Renal cortex interstitium (tissue), 15 donors: ENCODE measurements at places on chromosomes 4 and X. TPM values are rescaled to one million over a fixed set of nuclear protein-coding genes. Genes with fewer than 3 reads are reported as not detected.

GRCh38 chrX:130336531-130336930 lies 3.2 kb upstream of the SLC25A14 start:
- no peak for DNase-seq

DNA sequence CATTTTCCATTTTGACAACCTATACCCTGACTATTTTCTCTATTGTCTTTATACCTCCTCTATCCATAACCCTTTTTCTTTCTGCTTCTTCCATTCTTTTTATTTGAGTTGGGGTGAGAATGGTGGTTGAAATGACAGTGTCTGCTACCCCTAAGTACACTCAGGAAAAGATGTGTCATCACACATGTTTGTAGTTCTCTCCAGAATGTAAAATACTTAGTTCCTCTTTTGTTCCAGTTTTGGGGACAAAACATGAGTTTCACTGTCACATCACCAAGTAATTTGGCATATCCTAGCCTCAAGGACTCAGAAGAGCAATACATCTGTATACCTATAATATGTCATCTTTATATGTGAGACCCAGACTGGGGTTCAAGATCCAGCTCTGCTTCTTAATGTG lies 90.3 kb downstream of the COMMD8 start:
- no peak for DNase-seq

- no peak for DNase-seq
These were observed 126.9 kb downstream of the LRBA start for GRCh38 chr4:150888217-150888616.

GRCh38 chrX:47218920-47219815 lies 687 bp downstream of the CDK16 start:
- DNase-seq, result no peak

GRCh38 chr4:139798456-139798855 lies 132.8 kb downstream of the MGST2 start:
- DNase-seq, result no peak

Gene TEX13B
- not detected for polyA plus RNA-seq

Gene MTM1
- 15.1 TPM for polyA plus RNA-seq

Gene RIPPLY1
- 2.5 TPM for polyA plus RNA-seq
